Activated naive CD4-positive, alpha-beta T cell (primary cell): ENCODE measurements at places on chromosomes 7 and 10.

DNA sequence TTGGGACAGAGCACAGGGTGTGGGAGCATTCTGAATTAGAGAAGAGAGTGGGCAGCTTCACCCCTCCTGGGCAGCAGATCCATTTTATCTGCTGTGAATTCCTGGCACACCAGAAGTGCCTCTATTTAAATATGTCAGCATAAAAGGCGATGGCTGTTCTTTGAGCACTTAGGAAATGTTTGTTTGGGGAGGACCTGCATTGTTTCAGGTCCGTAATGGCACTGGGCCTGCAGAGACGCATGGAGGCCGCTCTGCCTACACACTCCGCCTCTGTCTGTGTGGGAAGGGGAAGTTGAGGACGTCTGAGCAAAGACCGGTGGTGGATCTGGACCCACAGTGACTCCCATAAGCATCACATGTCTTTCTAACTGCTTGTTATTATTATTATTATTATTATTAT is 253.2 kb downstream of the CAMK1D start:
- no peak for DNase-seq

DNA sequence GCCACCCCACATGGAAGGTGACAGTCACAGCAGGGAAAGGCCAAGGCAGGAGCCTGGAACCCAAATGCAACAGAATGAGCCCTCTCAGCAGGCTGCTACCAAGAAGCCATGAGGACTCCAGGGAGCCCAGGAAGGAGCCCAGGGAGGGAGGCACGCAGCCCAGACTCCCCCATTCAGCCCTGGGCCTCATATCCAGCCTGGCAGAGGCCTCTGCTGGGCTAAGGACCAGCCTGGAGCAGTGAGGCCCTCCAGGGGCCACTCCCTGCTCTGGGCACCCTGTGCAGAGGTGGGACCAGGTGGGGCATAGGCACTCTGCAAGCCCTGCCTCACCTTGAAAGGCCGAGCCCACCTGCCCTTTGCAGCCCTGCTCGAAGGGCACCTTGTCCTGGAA is 25.8 kb upstream of the ZNF488 start:
- DNase-seq = no peak

DNA sequence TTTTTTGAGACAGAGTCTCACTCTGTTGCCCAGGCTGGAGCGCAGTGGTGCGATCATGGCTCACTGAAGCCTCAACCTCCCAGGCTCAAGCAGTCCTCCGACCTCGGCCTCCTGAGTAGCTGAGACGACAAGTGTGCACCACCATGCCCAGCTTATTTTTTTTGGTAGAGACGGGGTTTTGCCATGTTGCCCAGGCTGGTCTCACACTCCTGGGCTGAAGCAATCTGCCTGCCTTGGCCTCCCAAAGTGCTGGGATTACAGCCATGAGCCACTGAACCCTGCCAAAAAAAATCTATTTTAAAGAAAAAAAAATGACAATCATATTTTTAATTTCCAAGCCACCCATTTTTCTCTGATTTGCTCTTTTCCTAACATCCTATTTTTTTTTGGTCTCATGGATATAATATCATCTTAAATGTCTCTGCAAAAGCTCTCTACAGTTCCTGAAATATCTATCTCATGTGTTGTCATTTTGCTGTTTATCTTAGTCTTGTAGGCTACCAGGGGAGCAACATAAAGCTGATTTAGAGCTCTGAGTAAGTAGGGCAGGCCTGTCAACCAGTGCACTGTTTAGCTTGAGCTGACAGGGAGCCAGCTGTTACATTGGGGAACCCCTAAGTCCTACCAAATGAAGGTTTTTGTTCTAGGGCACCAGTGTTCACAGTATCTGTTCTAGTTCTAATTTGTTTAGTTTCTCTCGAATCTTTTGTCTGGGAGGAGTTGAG is 29.9 kb upstream of the HBP1 start:
- DNase-seq = no peak

DNA sequence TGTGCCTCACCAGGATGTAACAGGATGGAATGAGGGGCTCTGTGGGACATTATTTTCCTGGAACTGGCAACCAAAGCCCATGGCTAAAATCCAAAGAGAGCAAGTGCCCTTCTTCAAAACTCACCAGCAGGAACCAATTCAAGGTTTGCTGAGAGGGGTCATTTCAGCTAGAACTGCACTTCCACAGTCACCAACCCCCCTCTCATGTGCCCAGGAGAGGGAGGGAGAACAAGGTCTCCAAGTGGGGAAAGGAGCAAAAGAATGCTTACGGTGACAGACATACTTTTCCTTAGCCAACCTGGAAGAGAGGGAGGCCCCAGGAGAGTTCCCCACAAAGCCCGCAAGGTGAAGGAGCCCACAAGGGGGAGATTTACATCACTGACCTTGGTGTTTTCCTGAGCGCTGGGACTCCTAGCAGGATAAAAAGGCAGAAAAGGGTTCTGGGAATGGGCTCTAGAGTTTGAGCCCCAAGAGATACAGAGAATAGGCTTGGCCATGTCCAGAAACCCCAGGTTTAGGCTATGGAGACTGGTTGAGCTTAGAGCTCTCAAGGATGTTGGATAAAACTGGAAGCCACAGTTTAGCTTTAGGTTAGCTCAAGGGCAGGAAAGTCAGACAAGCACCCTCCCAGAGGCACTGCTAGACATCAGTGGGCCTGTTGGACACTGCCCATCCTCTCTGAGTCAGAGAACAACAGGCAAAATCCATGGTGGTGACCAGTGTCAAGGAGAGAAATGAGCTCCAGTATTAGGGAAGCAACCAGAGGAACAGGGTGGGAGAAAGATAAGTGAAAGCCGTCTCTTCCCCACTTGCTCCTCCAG is 63.9 kb upstream of the GHITM start:
- no peak for DNase-seq

DNA sequence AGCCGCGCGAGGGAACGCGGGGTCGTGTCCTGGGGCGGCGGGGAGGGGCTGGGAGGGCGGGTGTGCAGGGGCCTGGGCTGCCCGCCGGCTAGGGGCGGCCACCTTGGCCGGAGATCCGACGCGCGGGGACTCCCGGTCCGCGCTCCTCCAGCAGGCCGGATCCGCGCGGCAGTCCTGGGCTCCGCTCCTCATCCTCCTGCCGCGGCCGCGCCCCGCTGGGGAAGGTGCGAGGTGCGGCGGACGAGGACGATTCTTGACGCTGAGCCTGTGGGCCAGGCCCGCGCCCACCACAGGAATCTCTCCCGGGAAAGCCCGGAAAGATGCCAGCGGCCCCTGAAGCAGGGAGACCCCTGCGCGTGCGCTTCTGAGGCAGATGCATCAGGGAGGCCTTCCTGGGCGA is 6.6 kb upstream of the OGDHL start:
- no peak for DNase-seq

DNA sequence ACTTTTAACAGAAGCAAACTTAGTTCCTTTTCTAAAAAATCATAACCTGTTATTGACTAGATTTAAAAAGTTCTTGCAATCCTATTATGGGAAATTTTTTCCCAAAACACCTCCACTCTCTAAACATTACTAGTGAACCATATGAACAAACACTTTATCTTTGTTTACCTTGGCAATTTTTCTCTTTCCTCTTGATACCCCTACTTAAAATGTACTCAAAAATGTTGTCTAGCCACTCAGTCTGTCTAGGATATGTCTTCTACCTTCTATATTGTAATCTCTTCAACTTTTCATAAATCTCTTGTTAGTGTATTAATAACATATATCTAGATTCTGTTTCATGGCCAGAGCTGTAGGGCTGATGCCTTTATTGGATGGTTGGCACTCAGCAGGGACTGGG is 630.0 kb upstream of the GRM3 start:
- no peak for DNase-seq

DNA sequence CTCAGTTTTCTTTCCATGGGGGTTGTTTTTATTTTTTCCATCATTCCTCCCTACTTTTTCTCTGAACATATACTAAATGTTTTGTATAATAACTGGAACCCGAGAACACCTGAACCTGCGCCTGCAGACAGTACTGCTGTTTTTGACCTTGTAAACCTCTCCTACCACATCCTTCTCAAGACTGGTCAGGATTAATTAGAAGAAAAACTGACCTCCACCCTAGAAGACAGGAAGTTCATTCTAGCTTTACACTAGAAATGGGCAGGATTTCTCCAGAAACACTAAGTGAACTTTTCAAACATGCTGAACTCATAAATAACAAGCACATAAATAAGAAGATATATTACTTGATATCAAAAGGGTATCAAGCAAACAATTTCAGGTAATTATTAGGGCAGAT is 751 bp upstream of the HYCC1 start:
- DNase-seq = no peak
